ENCODE measurements at places on chromosomes 5 and 9.
A peak's percentile ranks its signal among the peaks of the same experiment; 100 is the strongest.

DNA sequence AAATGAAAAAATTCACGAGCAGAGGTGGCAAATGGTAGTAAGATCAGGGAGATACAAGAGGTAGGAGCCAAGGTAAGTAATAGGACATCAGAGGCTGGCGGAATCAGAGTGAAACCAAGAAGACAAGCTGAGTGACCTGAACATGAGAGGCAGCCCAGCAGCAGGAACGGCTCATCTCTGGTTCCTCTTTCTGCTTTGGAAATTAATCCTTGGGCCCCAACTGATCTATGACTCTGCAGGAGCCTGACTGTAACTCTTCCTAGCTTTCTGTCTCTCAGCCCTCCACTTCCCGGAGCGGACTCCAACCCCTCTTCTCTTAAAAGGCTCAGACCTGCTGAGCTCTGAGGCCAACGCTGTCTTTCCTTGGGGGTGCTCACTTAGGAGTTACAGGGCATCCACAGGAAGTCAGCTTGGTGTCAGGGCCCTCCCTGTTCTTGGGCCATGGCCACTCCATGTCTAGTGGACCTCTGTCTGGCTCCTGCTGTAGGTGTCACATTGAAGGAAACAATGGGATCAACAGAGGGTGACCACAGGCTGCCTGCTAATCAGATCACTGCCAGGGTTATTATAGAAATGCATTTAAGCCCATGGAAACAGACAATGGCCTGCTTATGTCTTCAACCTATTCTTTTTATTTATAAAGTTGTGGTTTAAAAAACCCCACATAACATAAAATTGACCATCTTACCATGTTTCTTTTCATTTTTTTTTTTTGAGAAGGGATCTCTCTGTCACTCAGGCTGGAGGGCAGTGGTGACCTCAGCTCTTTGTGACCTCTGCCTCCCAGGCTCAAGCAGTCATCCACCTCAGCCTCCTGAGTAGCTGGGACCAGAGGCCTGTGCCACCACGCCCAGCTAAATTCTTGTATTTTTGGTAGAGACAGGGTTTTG, 22.5 kb upstream of the SHB start:
- DNase-seq, result no peak

DNA sequence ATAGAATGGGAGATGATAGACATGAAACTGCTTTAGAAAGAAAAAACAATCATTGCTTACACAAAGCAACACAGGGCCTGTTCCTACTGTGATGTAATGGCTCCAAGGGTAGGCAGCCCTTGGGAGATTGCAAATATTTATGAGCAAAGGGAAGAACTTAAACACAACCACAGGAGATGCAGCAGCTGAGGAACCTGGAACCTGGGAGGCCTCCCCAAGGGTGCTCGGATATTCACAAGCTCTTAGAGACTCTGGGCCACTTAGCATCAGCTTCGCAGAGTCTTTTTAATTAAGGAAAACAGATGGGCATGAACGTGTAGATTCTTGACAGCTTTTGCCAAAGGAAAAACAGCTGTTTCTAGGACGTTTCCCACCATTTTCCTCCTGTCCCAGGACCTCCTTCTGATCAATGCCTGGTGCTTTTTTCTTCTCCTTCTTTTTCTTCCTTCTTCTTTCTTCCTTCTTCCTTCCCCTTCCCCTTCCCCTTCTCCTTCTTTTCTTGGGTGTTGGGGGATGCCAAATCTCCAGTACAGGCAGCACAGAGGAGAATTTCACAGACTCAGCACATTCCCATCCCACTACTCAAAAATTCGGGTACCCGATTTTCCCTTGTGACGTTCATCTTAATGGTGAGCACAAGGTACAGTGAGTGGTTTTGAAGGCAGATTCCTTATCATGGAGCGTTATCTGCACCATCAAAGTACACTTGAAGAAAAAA, 28.1 kb upstream of the TCF7 start:
- no peak for DNase-seq

GRCh38 chr5:14242871-14243383, 99.8 kb downstream of the TRIO start:
- no peak for DNase-seq

GRCh38 chr5:107812570-107813141, 141.9 kb upstream of the EFNA5 start:
- peak; percentile 53 for DNase-seq

- DNase-seq, result no peak
Observed at GRCh38 chr5:135005076-135005475, 29.0 kb downstream of the PITX1 start.

GRCh38 chr9:134503301-134504105, 138.1 kb upstream of the COL5A1 start:
- DNase-seq, result no peak

GRCh38 chr5:66814146-66814991, 218.2 kb downstream of the MAST4 start:
- DNase-seq, result peak; percentile 8

DNA sequence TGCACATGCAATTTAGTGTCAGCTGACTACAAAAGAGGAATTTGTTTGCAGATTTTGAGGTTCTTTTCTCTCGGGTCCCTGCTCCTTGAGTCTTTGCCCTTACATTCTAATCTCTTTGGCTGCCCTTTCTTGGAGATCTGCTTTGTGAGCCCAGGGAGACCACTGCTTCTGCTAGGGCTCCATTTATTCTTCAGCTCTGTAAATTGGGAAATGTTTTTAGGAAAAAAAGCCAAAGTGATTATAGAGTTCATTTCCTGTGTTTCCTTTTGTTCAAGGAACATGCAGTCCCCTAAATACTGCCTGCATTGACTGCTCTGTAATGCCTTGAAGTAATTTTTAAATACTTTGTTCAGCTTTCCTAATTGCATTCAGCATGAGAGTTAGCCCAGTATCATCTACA, 197.4 kb downstream of the CSNK1G3 start:
- no peak for DNase-seq

- DNase-seq, result no peak
Observed at GRCh38 chr5:117686926-117687325, 1112.3 kb upstream of the SEMA6A start.

DNA sequence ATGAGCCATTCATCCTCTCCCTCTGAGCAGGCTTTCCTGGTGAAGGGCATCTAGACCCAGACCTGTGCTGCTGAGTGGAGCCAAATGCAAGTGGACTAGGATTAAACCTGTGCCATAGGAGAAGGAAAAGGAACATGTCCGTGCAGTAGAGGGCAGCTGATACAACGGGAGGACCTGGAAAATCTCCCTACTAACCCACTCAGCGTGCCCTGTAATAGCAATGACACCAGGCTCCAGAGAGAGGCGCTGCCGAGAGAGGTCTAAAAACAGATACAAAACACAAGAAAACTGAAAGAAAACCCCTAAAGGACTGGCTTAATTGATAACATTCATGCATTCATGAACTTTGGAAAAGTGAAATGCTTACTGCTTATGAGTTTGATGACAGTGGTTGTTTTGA, 60.8 kb downstream of the PFDN1 start:
- no peak for DNase-seq

- DNase-seq, result no peak
Observed at GRCh38 chr9:114450181-114450580, 55.1 kb downstream of the WHRN start.

GRCh38 chr9:133117271-133118178, 3.5 kb downstream of the RALGDS start:
- DNase-seq, result peak; percentile 48

DNA sequence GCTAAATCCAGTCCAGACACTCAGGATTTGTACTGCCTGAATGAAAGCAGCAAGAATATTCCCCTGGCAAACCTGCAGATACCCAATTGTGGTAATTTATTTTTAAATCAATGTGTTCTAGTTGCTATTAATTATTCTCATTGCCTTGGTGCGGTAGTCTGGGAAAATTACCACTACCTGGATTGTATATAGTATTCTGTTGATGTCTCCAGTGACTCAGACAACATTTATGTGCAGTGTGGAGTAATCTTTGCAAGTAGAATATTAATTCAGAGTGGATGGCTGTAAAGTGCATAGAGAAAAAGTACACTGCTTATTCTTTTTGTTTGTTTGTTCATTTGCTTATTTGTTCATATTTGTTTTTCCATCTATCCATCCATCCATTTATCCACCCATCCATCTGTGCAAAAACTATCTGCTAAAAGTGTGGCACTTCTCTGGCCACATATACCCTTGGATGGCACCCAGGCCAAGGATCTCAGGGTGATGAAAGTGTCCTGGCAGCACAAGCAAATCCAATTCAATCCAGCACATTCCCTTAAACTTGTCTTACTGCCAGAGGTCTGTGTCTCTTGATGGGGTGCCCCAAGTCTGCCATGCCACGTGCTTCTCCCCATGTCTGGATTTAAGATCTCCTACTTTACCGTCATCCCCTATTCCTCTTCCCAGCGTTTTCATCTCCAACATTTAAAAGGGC, 41.3 kb downstream of the NTRK2 start:
- no peak for DNase-seq

- DNase-seq, result peak; percentile 21
Observed at GRCh38 chr5:122727112-122727541, 47.8 kb upstream of the SNX2 start.

- DNase-seq, result no peak
Observed at GRCh38 chr5:135458921-135459331, 6.8 kb upstream of the TIFAB start.

- DNase-seq, result no peak
Observed at GRCh38 chr9:124133727-124134126, 122.2 kb downstream of the LHX2 start.

DNA sequence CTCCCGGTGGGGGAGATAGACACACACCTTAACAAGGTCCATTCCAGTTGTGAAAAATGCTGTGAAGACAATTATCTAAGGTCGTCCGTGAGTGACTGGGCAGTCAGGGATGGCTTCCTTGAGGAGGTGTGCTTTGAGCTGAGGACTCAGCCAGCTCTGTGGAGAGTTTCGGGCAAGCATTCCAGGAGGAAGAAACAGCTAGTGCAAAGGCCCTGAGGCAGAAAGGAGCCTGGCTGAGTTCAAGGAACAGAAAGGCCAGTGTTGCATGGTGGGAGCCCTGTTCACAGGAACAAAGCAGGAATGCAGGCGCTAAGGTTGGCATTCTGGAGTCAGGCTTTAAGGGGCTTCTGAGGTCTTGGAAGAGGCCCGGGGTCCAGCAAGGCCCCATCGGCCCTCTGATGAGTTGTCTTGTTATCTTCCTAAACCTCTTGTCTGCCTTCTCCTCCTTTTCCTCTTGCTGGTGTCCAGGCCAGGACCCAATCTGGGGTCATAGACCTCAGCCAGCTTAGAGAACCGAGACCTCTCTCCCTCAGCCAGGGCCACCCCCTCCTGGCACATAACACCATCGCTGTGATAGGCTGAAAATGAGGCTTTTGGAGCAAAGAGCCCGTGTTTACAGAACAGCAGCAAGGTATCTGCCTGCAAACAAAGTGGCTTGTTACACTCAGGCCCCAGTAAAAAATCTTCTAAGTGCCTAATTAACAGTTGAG, 270.2 kb upstream of the MVB12B start:
- DNase-seq, result no peak

GRCh38 chr5:105956456-105957196, 1714.1 kb downstream of the EFNA5 start:
- no peak for DNase-seq

DNA sequence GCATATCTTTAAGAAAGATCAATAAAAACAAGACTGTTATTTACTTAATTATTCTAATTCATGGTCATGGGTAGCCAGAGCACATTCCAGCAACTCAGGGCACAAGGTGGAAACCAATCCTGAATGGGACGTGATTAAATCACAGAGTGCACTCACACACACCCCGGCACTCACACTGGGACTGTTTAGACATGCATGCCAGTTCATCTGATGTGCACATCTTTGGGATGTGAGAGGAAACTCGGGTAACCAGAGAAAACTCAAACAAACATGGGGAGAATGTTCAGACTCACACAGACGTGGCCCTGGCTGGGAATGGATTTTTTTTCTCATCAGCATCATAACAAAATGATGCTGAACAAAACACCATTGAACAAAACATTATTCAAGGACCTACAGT, 29.4 kb downstream of the SMAD5 start:
- no peak for DNase-seq

- no peak for DNase-seq
Observed at GRCh38 chr5:150129813-150130492, 25.7 kb downstream of the PDGFRB start.

DNA sequence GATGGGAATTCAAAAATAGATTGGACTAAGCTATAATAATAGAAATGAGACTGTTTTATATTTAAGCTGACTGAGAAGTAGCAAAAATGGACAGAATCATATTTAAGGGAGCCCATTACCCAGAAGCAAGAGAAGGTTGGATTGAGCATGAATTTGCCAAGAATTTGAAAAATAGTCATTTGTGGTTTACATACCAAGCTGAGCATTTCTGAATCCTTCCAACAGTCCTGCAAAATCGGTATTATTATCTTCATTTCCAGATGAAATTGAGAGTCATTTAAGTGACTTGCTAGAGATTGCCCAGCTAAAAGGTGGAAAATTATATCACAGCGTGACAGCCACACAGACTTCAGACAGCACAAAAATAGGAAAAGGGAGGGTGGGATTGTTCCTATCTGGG, 48.4 kb downstream of the TNFSF15 start:
- no peak for DNase-seq

DNA sequence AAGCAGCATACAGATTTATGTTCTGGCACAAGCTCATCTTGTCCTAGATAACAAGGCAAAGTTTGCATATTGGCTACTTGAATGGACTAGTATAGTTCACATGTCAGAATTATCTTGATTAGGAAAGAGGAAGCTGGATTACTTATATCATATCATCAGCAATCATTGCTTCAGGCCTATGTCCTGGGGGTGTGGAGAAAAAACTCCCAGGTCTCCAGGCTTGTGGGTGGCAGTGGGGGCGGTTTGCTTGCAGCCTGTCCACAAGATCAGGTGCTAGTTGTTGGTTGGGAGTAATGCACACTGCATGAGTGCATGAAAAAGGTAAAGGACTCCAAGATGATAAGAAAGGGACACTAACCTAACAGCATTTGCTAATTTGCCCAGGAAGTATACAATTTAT, 326.4 kb upstream of the PDE4D start:
- no peak for DNase-seq

- no peak for DNase-seq
Observed at GRCh38 chr9:98902516-98902915, 41.2 kb upstream of the COL15A1 start.

DNA sequence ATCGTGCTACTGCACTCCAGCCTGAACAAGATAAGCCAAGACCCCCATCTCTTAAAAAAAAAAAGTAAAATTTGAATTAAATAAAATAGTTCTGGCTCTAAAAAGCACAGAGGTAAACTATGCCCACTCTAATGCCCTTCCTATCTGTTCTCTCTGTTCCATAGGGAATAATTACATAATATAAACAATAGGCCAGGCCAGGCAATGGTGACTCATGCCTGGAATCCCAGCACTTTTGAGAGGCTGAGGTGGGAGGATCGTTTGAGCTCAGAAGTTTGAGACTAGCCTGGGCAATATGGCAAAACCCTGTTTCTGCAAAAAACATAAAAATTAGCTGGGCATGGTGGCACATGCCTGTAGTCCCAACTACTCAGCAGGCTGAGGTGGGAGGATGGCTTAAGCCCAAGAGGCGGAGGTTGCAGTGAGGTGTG, 47.4 kb downstream of the MYO10 start:
- no peak for DNase-seq

GRCh38 chr5:123086376-123087055, 2.5 kb upstream of the PRDM6 start:
- DNase-seq, result no peak

- no peak for DNase-seq
Observed at GRCh38 chr5:22070186-22070728, 782.9 kb downstream of the CDH12 start.
